ENCODE measurements at places on chromosomes 5 and 9.

DNA sequence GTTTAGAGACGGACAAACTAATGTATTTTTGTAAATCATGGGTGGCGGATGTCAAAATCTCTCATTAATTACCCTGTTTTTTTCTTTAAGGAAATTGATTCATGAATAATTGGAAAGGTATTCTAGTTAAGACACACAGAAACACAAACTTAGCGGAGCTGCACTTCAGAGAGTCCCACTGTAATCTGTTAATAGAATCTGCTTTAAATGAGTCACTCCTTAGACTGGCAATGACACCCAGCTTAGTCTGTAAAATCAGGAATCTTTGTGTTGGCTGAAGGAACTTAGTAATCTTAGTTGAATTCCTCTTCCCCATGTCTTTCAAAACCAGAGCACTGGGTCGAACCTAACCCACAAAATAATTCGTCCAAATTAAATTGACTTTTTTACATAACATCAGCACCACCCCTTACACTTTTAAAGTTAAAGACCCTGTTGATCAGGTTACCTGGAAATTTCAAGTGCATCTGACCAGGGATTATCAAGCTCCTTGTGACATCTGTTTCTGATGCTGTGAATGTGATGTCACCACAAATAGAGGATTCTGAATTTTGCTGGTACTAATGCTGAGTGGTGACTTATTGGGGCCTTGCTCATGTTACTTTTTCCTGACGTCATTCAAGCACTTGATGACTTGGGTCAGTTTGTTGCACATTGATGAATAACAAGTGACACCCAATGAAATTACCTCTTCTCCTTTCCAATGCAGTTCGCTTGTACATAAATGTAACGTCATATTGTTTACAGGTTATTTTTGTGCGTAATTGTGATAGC is 313.6 kb downstream of the KCTD16 start:
- no peak for DNase-seq

DNA sequence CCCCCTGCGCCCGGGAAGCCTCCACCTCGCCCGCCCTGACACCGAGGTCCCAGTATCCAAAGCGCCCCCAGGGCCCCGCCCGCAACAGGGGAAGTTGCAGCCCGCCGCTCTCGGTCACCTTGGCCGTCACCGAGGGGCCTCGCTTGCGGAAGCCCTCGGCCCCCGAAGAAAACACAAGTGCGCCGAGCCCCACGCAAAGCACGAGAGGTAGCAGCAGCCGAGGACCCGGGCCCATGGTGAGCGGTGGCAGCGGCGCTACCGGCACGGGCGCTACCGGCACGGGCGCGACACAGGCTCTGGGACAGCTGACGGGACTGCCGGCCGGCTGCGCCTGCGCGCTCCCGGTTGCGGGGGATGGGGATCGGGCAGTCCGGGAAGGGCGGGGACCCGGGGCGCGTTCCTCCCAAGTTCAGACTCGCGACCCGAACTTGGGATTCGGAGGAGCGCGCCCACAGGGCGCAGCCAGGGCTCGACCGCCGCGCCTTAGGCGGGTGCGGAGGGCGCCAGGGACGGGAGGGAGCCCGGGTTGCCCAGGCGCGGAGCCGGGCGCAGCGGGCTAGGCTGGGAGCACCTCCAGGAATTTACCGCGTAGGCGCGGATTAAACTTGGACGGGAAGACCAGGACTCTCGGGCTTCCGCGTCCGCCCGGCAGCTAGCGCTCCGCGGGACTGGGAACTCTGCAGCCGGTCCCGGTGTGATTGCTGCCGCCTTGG is at the start of gene PPIC:
Gene PPIC (minus strand): TSS at position 335 of the 713 bp plus-strand sequence. CDS start 100 bp downstream, at position 235.
- no peak for DNase-seq

GRCh38 chr5:141095263-141095641 is 837 bp downstream of the PCDHB2 start:
- no peak for DNase-seq

GRCh38 chr5:177500685-177501522 is 3.5 kb upstream of the PDLIM7 start:
- peak; percentile 67 for DNase-seq

DNA sequence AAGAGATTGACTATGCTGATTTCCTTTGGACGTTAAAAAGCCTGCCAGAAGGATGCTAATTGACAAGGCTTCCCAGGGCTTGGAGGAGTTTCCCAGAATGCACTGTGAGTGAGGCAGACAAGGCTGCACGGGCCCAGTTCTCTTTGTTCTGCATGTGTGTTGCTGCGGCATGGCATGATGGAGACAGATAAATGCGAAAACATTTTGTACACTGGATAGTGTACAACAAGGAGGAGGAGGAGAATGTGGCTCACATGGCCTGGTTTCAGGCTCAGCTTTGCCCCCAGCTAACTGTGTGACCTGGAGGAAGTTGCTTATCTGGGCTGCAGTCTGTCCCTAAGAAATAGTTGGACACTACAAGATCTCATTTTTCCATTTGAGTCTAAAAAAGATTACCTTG is 135.5 kb upstream of the CPEB4 start:
- no peak for DNase-seq

- no peak for DNase-seq
Observed at GRCh38 chr5:115098041-115098702, 71.5 kb downstream of the TRIM36 start.

GRCh38 chr5:98735806-98736507 is 37.5 kb upstream of the RGMB start:
- DNase-seq: no peak

DNA sequence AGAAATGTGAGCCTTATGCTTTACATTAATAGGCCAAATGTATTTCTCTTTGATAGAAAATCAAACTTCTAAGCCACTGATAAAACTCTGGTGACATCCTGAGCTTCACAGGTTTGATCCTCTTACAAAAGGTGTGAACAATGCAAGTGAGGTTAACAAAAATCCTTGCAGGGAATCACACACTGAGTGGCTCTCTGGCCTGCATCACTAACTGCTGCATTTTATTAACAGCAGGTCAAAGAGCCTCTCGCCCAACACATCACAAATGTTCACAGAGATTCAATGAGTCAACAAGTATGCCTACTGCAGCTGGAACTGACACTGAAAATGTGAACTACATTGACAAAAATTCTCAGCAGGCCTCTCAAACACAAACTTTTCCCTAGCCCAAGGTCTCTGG is 122.3 kb downstream of the SEMA5A start:
- no peak for DNase-seq

- no peak for DNase-seq
Observed at GRCh38 chr5:73858776-73859175, 232.8 kb downstream of the ARHGEF28 start.

DNA sequence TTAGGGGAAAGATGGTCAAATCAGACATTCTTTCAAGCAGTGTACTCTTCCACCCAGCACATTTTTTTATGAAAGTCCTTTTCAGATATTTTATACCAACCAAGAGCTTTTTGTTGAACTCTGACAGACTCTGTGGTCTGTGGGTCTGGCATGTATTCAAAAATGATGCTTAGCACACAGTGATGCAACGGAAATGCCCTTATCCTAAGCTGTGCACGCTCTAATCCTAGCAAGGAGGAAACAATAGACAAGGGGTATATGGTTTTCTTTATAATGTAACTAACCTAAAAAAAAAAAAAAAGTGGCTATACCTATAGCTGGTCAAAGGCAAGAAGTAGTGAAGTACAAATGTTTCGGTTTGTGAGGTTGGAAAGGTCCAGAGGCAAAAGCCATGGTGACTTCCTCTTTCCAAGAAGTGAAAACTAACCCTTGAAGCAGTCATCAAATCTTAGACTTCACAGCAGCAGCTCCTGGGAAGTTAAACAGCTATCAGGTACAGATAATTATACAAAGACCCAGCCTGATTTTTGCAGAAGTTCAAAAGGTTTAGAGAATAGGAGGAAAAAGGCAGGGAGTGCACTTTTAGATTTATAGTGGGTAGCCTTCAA is 82.5 kb downstream of the SEMA6A start:
- DNase-seq: no peak

DNA sequence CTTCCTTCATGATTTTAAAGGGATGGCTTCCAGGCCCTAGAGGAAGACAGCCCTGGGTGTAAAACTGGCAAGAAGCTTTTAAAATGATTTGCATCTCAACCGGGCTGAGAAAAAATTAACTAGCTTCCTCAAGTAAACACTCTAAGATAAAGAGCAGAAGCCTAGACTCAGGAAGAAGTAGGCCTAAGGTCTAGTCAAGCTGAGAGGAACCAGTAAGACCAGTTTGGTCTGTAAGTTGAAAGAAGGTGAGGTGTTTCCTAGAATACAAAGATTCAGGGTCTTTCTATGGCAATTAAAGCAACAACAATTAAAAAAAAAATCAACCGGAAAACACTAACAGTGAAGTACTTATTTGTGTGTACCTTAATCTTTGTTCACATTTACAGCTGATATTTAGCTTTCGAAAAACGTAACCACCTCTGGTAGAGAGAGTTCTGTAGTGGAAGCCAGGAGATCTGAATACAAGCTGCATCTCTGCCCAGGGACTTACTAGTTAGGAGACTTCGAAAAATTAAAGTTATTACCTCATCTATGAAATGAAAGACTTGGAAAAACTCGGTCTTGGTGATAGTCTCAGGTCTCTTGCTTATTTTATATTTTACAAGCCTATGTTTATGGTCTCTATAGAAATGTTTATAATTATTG is 75.7 kb downstream of the TUSC1 start:
- DNase-seq: no peak

GRCh38 chr5:135615171-135615570 is 36.4 kb upstream of the CXCL14 start:
- no peak for DNase-seq

DNA sequence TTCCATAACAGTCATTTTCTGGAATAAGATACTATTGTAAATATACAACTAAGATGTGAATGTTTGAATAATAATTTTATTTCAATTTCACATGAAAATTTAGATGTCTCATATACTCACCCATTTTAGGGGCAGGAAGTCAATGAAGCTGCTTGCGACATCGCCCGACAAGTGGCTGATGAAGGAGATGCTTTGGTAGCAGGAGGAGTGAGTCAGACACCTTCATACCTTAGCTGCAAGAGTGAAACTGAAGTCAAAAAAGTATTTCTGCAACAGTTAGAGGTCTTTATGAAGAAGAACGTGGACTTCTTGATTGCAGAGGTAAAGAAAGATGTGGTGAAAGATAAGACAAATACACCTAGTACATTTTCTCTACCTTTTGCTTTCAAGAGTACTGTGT is 8.6 kb downstream of the BHMT start:
- no peak for DNase-seq

- DNase-seq: no peak
Observed at GRCh38 chr9:135879237-135879601, 28.1 kb downstream of the CAMSAP1 start.

GRCh38 chr5:43609752-43610151 is 6.8 kb downstream of the NNT start:
- no peak for DNase-seq

GRCh38 chr9:91896513-91897121 is 53.4 kb downstream of the ROR2 start:
- no peak for DNase-seq

- DNase-seq: no peak
Observed at GRCh38 chr9:26261503-26262330, 583.5 kb upstream of the TUSC1 start.

- no peak for DNase-seq
Observed at GRCh38 chr5:73388306-73388684, 60.3 kb downstream of the FOXD1 start.

DNA sequence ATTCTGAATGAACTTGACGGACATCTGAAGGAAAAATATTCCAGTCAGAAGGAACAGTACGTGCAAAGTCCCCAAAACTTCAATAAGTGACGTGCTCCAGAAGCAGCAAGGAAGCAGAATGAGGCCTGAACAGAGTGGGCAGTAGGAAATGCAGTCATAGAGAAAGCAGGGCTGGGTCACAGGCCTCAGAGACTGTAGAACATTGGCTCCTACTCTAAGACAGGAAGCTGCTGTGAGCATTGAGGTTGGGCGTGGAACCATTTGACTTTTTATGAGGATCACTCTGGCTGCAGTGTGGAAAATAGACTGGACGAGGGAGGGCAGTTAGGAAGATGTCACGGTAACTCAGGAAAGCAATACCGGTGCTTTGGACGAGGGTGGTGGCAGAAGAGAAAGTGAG is 64.0 kb downstream of the DOCK8 start:
- DNase-seq: no peak

GRCh38 chr5:141597814-141598213 is 21.0 kb downstream of the DIAPH1 start:
- no peak for DNase-seq

DNA sequence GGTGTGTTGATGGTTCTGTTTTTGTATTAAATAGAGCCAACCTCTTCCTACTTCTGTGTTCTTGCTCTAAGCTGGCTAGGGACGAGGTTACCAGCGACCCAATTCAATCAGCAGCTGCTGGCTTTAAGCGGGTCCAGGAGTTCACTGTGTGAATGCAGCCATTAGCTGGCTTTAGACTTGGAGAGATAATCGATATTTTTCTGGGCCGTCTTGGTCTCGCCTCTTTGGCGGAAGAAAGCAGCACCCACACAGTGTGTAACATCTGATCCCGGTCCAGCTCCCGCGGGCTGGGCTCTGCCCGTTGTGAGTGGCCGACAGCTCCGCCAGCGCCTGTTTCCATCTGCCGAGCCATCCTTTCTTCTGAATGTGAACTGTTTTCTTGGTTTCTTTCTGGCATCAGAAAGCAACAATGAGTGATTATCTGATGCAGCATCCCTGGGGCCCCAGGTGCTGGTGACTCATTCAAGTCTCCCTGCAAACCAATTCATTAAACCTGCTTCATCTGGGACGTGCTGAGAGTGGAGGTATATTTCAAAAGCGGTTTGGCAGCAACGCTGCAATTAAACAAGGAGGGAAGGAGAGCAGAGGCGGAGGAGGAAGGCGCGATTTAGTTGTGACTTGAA is 90.8 kb upstream of the IRX4 start:
- no peak for DNase-seq

DNA sequence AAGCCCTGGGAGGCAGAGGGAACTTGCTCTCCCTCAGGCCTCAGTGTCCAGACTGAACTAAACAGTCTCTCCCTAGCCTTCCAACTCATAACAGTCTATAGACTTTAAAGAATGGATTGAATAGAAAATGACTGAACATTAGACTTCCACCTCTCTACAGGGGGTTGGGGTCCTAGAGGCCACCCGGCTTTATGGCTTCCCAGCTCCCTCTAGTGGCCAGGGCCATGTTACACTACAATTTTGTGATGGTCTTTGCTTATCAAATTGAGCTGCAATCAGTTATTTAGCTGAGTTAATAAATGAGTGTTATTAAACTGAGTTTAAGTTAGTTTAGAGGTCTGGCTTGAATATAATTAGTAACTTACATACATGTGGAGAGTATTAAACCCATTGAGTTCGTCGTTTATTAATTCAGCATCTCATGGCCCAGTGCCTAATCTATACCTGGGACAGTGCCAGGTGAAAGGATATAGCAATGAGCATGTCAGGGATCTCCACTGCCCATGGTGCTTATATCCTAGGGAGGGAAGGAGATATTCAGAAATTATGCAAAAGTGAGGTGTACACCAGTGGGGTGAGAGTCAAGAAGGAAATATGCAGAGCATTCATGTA is 105.2 kb downstream of the SH3TC2 start:
- DNase-seq: peak; percentile 15

- DNase-seq: no peak
Observed at GRCh38 chr5:65727491-65728156, 5.6 kb downstream of the NLN start.

- no peak for DNase-seq
Observed at GRCh38 chr9:573691-574410, 267.6 kb upstream of the DMRT1 start.

Data from T-helper 1 cell (primary cell).